Lower lobe of right lung (tissue), 2 donors: ENCODE measurements at places on chromosomes 12 and 14. TPM values are rescaled to one million over a fixed set of nuclear protein-coding genes. Genes with fewer than 3 reads are reported as not detected.

- no peak for DNase-seq
Measured at GRCh38 chr14:73977896-73978295, 27.8 kb downstream of the COQ6 start.

- DNase-seq = no peak
Measured at GRCh38 chr12:114439817-114440216, 33.9 kb upstream of the TBX5 start.

DNA sequence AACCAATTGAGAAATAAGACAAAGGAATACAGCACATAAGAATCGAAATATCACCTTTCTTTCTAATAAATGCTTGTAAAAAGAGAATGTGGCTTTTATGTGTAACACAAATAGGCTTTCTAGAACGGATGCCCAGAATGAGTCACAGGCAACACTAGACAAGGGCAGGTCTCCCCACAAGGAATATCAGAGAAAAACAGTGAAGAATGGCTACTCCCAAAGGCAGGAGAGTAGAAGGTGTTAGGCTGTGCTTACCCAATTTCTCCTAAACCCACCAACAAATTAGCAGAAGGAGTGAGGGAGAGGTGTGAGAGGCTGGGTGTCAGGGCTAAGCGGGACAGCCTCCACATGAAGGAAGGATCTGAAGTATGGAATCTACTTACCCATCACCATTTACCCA, 55.2 kb downstream of the GALNT4 start:
- DNase-seq = no peak

DNA sequence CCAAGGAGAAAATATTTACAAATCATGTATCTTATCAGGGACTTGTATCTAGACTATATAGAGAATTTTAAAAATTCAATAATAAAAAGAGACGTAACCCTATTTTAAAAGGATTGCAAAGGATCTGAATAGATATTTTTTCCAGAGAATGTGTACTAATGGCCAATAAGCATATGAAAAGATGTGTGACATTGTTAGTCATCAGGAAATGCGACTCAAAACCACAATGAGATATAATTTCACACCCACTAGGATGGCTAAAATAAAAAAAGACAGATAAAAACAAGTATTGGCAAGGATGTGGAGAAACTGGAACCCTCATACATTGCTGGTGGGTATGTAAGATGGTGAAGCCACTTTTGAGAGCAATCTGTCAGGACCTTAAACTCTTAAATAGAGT, 141.9 kb upstream of the BMP4 start:
- no peak for DNase-seq

GRCh38 chr12:31387466-31387865, 61.5 kb upstream of the SINHCAF start:
- no peak for DNase-seq

DNA sequence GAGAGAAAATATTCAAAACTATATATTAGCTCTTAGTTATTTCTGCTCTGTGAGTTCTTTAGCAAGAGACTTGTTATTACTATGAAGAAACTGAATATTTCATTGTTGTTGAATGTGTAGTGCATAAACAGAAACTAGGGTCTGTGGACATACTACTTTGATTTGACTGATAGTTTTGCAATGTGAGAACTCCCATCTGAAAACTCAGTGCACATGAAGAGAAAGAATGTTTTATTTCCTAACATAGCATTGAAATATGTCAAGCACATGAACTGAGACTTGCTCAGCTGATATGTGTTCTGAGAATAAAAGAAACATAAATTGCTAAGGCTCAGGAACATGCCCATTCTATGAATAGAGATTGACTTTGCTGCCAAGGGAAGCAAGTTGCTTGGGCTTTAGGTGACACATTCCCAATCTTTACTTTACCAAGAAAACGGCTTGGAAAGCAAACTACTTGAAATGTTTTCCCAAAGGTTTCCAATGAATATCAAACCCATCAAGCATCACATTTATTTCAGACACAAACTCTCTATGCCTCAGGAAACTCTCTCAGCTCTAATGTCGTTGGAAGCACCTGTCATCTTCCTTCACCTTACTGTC, 290.4 kb downstream of the SLC16A7 start:
- no peak for DNase-seq

The C12orf42 gene
- not detected for total RNA-seq

The CCDC177 gene
- not detected for total RNA-seq

The JAG2 gene
- total RNA-seq = 29.2 TPM

The SP1 gene
- total RNA-seq = 91.1 TPM
